ENCODE measurements at places on chromosomes 7 and 10.
A peak's percentile ranks its signal among the peaks of the same experiment; 100 is the strongest.

- DNase-seq = no peak
Measured at GRCh38 chr10:44261710-44262455, 123.0 kb downstream of the CXCL12 start.

- no peak for DNase-seq
Measured at GRCh38 chr7:101506531-101506930, 122.6 kb downstream of the MYL10 start.

DNA sequence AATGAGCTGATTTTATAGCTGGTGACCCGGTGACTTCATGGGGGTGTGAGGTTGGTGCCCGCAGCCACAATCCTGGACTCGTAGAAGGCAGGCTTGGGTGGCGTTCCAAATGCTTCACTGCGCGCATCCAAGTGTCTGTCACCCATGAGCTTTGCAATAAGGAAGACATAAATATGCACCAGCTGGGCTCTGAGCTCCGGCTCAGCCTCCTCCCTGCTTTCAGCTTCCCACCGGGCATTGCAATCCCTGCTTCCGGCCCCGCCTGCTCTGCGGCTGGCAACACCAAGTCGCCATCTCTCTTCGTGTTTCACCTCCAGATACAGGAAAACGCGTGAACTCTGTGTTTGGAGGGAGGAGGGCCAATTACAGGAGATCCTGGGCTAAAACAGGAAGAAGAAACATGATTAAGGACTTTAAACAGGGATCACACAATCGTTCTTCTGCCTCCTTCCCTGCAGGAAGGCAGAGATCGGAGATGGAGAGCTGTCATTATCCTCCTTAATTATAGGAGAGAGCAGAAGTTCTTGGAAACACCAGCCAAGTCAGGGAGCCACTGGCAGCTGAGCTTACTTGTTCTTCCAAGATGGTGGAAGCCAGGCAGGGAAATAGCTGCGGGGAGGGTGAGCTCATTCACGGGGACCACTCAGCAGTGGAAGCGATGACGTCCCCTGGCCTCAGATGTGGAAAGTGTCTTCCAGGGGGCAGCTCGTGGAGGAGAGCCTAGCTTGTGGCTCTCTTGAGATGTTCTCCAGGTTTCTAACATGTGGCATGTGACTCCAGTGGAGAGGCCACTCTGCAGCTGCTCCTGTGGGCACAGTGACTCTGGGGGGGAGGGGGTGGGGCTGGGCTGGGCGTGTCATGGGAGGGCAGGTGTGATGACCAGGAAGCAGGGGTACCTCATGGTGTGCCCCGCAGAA, 134.9 kb downstream of the CAMK1D start:
- DNase-seq = no peak

DNA sequence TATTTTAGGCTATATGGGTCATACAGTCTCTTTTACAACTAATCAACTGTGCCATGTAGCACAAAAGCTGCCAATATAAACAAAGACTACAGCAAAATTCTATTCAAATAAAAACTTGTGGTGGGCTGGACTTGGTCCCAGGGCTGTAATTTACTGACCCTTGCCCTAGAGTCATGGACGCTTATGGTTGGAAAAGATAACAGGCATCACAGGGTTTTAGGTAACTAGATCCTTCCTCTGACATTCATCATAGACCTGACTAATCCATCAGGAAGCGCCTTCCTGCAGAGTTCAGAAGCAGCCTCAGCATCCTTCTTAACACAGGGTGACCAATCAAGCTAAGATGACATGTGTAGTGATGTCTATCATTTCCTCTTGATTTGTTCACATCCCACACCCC, 40.2 kb upstream of the GPAM start:
- DNase-seq = no peak

GRCh38 chr7:156191090-156191489, 378.8 kb upstream of the SHH start:
- no peak for DNase-seq

DNA sequence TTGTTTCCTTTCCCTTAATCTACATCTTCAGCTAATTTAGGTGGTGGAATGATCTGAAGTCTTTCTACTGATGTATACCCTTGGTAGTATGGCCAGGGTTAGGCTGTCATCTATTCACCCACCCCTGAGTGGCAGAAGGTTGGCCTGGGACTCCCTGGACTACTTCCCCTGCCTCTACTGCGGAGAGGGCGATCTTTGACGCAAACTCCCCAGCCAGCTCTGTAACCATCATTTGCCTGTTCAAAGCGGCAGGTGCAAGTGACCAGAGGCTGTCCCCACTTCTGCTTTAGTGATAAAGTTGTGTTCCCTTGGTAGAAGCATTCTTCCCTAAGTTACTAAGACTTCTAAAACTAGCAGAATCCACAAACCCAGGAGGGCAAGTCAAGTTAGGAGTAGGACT, 70.8 kb upstream of the UNC5B start:
- DNase-seq = no peak

GRCh38 chr10:31064348-31064747, 32.7 kb upstream of the ZNF438 start:
- DNase-seq = no peak

GRCh38 chr7:159086301-159086925, 58.3 kb downstream of the VIPR2 start:
- no peak for DNase-seq

- DNase-seq = no peak
Measured at GRCh38 chr10:80878330-80878729, 340.6 kb downstream of the SH2D4B start.

- no peak for DNase-seq
Measured at GRCh38 chr7:129101746-129102145, 42.8 kb upstream of the TSPAN33 start.

GRCh38 chr10:72086466-72087391, 1.6 kb downstream of the SPOCK2 start:
- no peak for DNase-seq

- DNase-seq = no peak
Measured at GRCh38 chr7:46259947-46260346, 338.9 kb upstream of the IGFBP3 start.

DNA sequence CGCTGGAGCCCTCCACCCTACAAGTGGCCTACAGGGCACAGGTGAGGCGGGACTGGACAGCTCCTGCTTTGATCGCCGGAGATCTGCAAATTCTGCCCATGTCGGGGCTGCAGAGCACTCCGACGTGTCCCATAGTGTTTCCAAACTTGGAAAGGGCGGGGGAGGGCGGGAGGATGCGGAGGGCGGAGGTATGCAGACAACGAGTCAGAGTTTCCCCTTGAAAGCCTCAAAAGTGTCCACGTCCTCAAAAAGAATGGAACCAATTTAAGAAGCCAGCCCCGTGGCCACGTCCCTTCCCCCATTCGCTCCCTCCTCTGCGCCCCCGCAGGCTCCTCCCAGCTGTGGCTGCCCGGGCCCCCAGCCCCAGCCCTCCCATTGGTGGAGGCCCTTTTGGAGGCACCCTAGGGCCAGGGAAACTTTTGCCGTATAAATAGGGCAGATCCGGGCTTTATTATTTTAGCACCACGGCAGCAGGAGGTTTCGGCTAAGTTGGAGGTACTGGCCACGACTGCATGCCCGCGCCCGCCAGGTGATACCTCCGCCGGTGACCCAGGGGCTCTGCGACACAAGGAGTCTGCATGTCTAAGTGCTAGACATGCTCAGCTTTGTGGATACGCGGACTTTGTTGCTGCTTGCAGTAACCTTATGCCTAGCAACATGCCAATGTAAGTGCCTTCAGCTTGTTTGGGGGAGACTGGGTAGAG, at the start of gene COL1A2:
COL1A2 (plus strand) TSS at position 459 of the 704 bp plus-strand sequence; CDS start at position 596, 137 bp downstream.
- DNase-seq = no peak

DNA sequence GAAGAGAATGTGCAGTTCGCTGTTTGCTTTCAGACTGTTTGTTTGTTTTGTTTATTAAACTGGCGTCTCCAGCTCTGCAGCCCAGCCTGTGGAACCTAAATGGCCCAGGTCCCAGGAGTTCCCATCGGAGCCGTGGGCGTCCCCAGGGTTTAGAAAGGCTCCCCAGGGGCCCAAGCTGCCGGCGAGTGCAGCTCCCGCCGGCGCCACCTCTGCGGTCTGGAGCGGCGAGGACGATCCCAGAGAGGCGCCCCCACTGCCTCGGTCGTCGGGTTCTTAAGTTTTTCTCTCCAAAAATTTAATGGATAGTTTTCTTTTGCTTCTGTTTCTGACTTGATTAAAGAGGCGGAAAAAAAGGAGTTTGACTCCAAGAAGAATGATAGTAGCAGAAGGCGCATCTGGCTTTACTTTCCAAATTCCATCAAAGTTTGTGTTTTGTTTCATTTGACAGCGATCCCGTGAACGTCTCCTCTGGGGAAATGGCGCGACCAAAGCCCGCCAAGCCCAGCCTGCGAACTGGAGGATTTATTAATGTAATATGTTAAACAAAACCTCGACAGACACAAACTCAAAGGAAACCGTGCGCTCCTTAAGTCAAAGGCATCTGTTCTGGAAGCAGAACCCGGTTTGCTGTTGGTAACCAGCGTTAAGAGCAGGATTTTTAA, 718 bp upstream of the FZD1 start:
- peak; percentile 75 for DNase-seq

- no peak for DNase-seq
Measured at GRCh38 chr7:106029941-106030340, 66.9 kb downstream of the CDHR3 start.

GRCh38 chr7:50664461-50664922, 99.3 kb upstream of the DDC start:
- DNase-seq = peak; percentile 81

GRCh38 chr10:60534761-60535389, 145.2 kb upstream of the ANK3 start:
- no peak for DNase-seq

GRCh38 chr10:113853578-113854012, 287 bp downstream of the DCLRE1A start:
- peak; percentile 12 for DNase-seq

DNA sequence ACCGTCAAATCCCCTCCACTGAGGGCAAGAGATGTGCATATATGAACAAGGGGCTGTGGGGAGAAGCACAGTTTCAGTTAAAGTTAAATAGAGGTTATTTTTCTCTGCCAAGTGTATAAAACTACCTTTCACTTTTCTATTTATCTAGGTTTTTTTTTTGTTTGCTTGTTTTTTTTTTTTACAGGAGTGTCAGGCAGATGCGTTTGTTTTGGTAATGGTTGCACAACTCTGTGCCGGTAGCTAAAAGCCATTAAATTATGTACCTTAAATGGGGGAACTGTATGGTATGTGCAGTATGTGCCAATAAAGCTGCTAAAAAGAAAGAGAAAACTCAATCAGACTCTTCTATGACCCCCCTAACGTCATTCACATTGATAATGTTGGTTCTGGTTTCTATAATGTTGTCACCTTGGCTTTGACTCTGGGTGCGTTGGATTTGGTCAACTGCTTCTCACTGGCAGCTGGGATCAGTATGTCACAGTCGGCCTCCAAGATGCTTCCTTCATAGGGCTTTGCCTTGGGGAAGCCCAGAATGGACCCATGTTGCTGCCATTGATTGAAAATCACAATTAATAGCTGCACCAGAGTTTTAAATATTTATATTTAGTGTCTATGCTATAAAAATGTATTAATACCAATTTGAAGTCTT, 34.2 kb downstream of the GLUD1 start:
- no peak for DNase-seq

DNA sequence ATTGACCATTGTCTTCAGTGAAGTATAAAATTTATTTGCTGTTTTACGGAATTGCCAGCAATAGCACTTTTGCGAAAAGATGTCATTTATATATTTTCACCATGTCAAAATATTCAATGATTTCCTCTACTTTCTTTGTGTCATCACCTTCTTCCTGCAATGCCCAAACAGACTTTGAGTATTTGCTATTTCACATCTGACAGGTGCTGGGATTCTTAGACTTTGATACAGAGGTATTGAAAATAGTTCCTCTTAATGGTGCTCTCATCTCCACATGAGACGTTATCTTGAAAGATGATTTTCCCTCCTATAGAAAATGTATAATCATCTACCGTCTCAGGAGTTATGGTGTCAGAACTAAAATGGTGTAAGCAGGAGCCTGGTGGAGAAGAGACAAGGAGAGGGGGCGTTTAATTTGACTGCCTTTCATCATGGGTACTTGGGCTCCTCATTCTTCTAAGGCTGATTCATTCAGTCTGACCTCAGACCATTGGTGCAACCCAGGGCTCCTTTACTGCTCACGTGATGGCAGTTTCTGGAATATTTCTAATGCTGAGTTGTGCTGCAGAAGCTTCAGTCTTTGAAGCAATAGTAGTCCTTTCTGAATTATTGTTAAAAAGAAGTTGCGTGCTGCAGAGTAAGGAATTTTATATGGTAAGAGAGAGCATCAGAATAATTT, 404.6 kb downstream of the PHTF2 start:
- no peak for DNase-seq

- DNase-seq = no peak
Measured at GRCh38 chr7:48087349-48087748, 1.7 kb upstream of the UPP1 start.

DNA sequence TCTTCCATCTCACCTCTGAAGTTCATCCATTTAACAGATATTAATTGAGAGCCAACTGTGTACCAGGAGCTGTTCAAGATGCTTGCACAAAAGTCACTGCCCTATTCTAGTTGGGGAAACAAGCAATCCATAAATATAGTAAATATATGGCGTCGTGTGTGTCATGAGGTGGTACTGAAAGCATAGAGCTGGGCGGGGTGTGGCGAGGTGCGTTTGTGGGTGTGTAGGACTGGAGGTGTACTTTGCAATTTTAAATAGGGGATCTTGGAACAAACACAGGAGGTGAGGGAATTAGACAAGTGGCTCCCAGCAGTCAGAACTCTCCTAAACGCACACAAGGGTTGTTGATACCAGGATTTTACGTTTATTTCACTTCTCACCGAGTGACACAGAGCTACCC, 490 bp upstream of the ZNF239 start:
- no peak for DNase-seq

DNA sequence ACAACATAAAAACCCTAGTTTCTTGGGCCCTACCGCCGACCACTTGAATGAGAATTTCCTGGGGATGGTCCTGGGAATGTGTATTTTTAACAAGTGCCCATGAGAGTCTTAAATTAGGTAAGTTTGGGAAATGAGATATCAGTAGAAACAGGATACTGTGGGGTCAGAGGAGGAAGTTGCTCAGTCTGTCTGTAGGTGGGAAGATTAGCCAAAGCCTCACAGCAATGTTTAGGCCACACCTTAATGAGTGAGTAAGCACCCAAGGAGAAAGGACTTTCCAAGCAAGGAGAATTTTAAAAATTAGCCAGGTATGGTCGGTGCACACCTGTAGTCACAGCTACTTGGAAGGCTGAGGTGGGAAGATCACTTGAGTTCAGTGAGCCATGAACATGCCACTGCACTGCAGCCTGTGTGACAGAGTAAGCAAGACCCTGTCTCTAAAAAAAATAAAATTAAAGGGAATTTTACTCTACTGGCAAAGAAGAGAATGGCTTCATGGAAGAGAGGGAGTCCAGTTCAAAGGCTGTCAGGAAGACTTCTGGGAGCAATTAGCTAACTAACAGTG, 31.9 kb downstream of the PAPSS2 start:
- no peak for DNase-seq
